PC-3 (cell line): ENCODE measurements at places on chromosomes 7 and 10. TPM values are rescaled to one million over a fixed set of nuclear protein-coding genes. Genes with fewer than 3 reads are reported as not detected.

DNA sequence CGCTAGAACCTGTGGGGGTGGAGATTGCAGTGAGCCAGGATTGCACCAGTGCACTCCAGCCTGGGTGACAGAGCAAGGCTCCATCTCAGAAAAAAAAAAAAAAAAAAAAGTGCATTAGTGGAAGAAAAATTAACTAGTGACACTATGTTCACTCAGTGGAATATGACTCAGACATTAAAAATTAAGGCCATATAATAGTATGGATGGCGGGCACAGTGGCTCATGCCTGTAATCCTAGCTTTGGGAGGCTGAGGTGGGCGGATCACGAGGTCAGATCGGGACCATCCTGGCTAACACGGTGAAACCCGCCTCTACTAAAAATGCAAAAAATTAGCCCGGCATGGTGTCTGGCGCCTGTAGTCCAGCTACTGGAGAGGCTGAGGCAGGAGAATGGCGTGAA lies 3.4 kb downstream of the PHYH start:
- H3K27me3 ChIP-seq = no peaks in the 10 kb centered on the region
- H3K4me1 ChIP-seq = peaks cover 2% of the 10 kb centered on the region; the same call in 1 of the 2 replicates
- H3K27ac ChIP-seq = no peak overlapping the region
- no peaks in the 10 kb centered on the region for H3K36me3 ChIP-seq

- no peak overlapping the region for H3K27ac ChIP-seq
- H3K4me3 ChIP-seq = no peak overlapping the region
- peaks cover 21% of the 10 kb centered on the region for H3K27me3 ChIP-seq
- H3K4me1 ChIP-seq = no peaks in the 10 kb centered on the region
- H3K36me3 ChIP-seq = no peaks in the 10 kb centered on the region
- peak; percentile 11 for DNase-seq
These were observed 48.7 kb upstream of the FXYD4 start for GRCh38 chr10:43322769-43323168.

DNA sequence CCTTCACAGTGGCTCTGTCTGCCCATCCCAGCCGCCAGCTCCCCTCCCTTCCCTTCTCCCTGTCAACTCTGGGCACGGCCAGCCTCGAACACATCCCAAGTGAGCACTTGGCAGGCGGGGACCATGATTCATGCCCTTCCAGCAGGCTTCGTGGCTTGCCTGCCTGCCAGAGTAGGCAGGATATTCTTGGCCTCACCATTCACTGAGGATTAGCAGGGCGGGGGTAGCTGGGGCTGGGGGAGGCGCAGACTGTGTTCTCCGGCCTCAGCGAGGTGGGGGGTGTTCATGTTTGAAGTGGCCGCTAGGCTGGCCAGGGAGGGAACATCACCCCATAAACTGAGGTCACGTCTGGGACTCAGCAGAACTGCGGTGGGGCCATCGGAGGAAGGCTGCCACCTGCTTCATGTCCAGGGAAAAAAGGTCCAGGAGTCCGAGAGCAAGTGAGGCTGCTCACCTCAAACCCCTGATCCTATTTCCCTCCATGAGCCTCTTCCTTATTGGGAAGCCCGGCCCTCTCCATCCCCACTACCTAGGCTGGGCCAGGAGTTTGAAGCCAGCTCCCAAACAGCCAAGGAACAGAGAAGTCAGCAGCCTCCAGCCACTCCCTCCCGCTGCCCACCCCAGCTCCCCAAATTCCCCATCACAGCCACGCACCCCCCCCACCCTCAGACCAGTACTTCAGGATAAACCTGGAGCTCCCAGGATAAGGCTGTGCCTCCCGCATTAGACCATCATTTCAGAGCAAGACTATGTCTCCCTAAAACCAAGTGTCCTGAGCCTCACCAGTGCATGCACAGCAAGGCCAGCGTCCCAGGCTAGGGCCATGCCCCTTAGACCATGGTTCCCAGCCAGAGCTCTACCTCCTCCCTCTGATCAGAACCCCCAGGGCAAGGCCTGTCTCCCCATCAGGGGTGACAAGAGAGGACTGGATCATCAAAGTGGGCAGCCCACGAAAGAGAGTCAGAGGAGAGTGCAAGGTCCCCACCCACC lies 42.8 kb upstream of the RABGEF1 start:
- H3K27me3 ChIP-seq = no peaks in the 10 kb centered on the region
- no peak overlapping the region for H3K27ac ChIP-seq
- no peaks in the 10 kb centered on the region for H3K4me1 ChIP-seq

- peak overlapping the region; percentile 98 for H3K27ac ChIP-seq
- peak overlapping the region; percentile 57 for H3K4me3 ChIP-seq
- H3K27me3 ChIP-seq = no peaks in the 10 kb centered on the region
- no peaks in the 10 kb centered on the region for H3K36me3 ChIP-seq
- H3K4me1 ChIP-seq = peaks cover 25% of the 10 kb centered on the region
These were observed 6.0 kb downstream of the SH3PXD2A start for GRCh38 chr10:103849212-103849877.

DNA sequence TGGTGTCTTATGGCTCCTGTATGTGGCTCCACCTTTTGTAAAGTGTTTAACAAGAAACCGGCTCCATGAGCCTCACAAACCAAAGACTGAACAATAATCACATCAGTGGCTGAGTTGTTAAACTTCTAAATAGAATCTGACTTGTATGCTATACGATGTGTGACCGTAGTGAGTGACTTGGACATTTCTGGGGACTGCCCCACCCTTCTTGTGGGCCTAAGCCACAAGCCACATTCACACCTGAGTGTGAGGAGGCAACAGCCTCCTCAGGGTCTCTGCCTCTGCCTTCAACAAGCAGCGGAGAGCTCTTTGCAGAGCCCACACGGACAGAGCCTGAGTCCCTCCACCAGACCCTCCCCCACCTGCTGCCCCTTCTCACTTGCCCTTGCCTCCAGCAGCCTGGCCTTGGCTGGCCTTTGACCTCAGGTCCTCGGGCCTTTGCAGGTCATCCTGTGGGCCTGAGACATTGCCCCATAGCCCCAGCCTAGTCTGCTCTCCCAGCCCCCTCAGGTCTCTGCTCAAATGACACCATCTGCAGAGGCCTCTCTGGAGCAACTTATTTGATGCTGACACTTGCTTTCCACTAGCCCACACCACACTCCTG lies 156.8 kb upstream of the TNS3 start:
- H3K36me3 ChIP-seq = no peaks in the 10 kb centered on the region
- no peak overlapping the region for H3K4me3 ChIP-seq

DNA sequence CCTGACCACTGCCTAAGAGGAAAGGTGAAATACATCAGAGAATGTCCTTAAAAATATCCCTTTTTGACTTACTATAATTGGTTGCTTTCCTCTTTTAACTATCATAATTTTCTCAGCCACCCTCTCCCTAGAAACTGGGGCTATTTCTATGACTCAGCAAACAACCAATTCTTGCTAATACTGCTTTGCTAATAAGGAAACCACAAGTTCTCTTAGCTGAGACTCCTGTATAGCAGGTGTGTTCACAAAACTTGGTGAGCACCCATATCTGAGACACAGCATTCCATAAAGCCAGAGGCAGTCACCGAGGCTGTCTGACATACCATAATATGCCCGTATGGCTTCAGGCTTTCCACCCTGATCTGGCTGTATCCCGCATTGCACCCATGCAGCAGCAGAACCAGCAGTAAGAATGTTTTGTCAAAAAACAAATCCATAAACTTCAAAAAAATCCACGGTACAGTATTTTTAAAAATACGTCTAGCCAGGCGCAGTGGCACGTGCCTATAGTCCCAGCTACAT lies 191.7 kb upstream of the C7orf33 start:
- peak; percentile 10 for DNase-seq
- peaks cover 75% of the 10 kb centered on the region for H3K27me3 ChIP-seq
- no peaks in the 10 kb centered on the region for H3K36me3 ChIP-seq
- no peaks in the 10 kb centered on the region for H3K4me1 ChIP-seq
- no peak overlapping the region for H3K4me3 ChIP-seq
- no peak overlapping the region for H3K27ac ChIP-seq

GRCh38 chr10:20882091-20882490 lies 15.0 kb downstream of the NEBL start:
- H3K4me1 ChIP-seq = peaks cover 41% of the 10 kb centered on the region
- DNase-seq = no peak
- H3K36me3 ChIP-seq = no peaks in the 10 kb centered on the region; the same call in 1 of the 2 replicates
- no peaks in the 10 kb centered on the region for H3K27me3 ChIP-seq

GRCh38 chr10:95435548-95436279 lies 125.5 kb downstream of the SORBS1 start:
- H3K27me3 ChIP-seq = no peaks in the 10 kb centered on the region
- H3K27ac ChIP-seq = no peak overlapping the region
- no peaks in the 10 kb centered on the region for H3K4me1 ChIP-seq

DNA sequence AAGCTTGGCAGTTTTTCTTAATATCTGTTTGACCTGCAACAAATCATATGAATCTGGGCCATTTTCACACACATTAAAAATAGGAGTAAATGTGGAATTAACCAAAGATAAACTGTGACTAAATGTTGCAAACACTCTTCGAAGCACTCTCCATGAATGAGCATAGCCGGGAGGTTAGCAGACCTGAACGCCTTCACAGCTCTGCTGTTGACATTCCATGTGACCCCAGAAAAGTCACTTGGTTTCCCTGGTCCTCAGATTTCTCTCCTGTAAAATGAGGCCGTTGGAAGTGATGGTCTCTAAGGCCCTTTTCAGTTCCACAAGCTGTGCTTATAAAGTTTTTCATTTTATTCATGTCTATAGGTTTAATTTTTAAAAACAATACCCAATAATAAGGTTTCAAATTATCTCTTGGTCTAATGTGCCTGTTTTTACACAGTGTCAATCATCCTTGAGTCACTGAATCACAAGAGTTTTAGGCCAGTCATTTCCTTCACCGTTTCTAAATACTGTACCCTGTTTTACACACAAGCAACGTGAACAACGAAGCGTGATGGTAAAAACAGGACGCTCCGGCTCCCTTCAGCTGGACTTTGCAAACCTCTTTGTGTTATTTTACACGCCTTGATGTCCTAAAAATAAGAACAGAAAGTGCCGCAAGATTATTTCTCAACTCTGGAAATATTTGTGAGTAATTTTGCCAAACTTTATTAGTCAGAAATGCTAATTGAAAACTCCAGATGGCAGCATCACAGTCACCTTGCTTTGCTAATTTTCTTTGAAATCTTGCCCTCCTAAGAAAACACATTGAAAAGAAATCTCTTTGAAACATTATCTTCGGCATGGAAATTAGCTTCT lies 38.6 kb upstream of the MET start:
- DNase-seq = peak; percentile 13
- peak overlapping the region; percentile 39; the same call in 1 of the 2 replicates for H3K4me3 ChIP-seq
- peaks cover 36% of the 10 kb centered on the region for H3K4me1 ChIP-seq
- H3K36me3 ChIP-seq = no peaks in the 10 kb centered on the region
- peak overlapping the region; percentile 17; the same call in 1 of the 2 replicates for H3K27ac ChIP-seq
- no peaks in the 10 kb centered on the region for H3K27me3 ChIP-seq

DNA sequence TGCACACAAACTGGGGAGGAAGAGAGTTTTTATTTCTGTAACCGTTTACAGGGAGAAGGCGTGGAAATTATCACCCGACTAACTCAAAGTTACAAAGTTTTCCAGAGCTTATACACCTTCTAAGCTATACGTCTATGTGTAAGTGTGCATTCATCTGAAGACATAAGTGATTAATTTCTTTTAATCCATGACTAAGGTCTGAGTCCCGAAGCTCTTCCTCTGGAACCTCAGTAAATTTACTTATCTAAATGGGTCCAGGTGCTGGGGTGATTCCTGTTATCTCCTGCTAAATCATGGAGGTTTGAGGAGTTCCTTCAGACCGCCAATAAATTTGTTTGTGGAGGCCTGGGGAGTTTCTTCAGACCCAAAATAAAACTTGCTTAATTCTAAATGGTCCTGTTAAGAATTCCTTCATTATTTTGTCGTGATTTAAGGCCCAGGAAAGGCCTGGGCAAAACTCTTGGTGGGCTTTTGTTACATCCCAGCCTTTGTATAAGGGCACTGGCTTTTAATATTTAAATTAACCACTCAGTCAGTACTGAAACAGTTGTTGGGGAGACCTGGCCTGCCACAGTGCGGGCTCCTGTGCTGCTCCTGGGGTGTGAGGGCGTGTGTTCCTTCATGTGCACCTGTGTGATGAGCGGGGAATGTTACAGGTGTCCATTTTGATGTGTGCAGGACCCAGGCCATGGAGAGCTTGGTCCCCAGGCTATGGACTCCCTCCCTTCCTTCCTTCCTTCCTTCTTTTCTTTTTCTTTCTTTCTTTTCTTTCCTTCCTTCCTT lies 5.8 kb upstream of the METTL27 start:
- H3K4me3 ChIP-seq = no peak overlapping the region
- H3K27me3 ChIP-seq = no peaks in the 10 kb centered on the region
- H3K36me3 ChIP-seq = no peaks in the 10 kb centered on the region
- H3K4me1 ChIP-seq = peaks cover 52% of the 10 kb centered on the region
- H3K27ac ChIP-seq = peak overlapping the region; percentile 29
- peak; percentile 16 for DNase-seq

- H3K27me3 ChIP-seq = no peaks in the 10 kb centered on the region
- H3K4me3 ChIP-seq = no peak overlapping the region
- H3K27ac ChIP-seq = no peak overlapping the region
- peaks cover 4% of the 10 kb centered on the region; the same call in 1 of the 2 replicates for H3K4me1 ChIP-seq
- no peaks in the 10 kb centered on the region for H3K36me3 ChIP-seq
- peak; percentile 79 for DNase-seq
These were observed 44.9 kb downstream of the ANXA8 start for GRCh38 chr10:47438857-47439474.

DNA sequence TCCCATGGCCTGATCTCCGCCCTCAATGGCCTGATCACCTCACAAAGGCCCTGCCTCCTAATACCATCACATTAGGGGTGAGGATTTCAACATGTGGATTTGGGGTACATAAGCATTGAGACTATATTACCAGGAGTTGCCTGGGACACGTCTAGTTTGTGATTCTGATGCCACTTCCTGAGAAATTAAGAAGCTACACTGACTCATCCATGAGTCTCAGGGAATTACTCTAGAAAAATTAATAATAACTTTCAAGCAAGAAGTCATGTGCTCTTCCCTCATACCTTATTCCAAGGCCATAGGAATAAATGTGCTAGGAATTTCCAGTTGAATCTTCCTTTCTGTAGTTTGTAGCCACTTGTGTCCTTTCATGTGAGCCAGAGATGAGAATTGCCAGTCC lies 519.3 kb upstream of the MKI67 start:
- DNase-seq = no peak
- H3K36me3 ChIP-seq = no peaks in the 10 kb centered on the region
- no peak overlapping the region for H3K4me3 ChIP-seq

TMEM178B gene
- 0.29 and 0.46 TPM in 2 replicates for total RNA-seq

HHEX gene
- total RNA-seq = 2.2 and 3.2 TPM in 2 replicates

LIPF gene
- total RNA-seq = not detected in 2 replicates
